ENCODE measurements at places on chromosomes 2 and 18.

DNA sequence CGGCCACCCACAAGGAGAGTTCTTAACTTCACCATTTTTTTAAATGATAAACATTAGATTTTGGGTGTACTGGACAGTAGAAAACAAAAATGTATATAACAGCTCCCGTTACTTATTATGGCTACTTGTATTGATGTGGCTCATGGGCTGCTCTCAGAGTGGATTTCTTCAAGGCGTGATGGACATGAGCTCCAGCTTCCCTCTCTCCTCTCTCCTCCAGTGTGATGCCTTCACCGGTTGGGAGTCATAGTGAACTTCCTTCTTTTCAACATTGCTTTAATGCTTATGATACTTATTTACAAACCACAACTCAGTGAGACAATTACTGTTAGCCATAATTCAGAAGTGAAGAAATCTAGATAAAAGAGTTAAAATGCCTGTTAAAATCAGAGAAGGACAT is 515.2 kb downstream of the RNF144A start:
- no peak for DNase-seq

DNA sequence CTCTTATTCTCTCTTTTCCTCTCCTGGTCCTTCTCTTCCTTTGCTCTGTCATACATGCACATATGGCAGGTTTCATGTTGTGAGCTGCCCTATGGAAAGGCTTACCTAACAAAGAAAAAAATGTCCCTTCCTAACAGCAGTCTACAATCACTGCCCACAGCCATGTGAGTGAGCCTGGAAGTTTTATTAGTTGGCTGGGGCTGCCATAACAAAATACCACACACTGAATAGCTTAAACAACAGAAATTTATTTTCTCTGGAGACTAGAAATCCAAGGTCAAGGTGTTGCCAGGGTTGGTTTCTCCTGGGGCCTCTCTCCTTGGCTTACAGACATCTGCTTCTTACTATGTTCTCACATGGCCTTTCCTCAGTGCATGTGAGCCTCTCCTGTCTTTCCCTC is 142.1 kb downstream of the TRIB2 start:
- DNase-seq, result no peak

DNA sequence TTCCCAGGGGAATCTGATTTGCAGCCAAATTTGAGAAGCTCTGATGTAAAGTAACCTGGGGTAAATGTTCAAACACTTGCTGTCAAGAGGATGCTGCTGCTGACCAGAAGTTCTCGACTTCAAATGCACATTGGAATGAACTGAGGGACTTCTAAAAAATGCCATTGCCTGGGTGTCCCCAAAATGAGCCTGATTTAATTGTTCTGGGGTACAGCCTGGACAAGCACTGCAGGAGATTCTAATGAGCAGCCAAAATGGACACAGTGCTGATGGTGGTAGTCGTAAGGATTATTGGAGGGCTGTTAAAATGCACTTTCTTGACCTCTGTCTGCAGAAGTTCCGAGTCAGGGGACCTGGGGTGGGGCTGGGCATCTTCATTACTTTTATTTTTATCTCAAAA is 49.5 kb downstream of the LIPG start:
- DNase-seq, result no peak

GRCh38 chr2:98280376-98281102 is 65.7 kb upstream of the CNGA3 start:
- DNase-seq, result no peak

GRCh38 chr2:69021727-69022126 is 8.7 kb downstream of the ANTXR1 start:
- no peak for DNase-seq

- DNase-seq, result no peak
Observed at GRCh38 chr18:55302167-55302833, 285.7 kb downstream of the TCF4 start.

DNA sequence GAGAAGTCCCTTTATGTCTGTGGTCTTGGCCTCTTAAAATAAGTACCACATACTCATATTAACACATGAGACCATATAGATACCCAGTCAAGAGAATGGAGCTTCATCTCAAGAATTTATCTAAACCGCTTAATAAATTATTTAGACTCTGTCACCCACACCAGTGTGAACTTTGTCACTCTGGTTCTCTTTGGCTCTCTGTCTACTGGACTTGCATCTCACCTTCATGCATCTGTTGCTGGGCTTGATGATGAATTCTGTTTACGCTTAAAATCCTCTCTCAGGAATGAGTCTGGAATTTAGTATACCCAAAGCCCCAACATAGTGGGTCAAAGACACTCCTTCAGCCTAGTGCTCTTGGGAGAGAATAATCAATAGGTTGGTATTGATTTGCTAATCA is 73.9 kb downstream of the SETBP1 start:
- DNase-seq, result no peak

DNA sequence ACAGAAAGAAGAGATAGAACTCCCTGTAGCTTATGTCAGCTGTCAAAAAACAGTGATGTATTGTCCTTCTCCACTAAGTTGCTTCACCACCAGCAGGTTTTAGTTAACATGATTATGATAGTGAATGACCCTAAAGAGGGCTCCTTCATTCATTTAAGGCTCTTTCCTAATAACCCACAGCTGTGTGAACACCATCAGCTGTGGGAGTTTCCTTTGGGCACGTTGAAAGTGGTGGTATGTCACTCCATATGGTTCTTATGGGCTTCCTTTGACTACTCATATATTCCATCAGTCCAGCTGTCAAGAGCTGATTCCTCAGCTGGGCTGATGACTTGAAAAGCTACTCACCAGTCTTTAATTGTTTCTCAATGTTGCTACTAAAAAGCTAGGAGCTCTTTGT is 210.3 kb downstream of the UBE2E3 start:
- no peak for DNase-seq

- DNase-seq, result no peak
Observed at GRCh38 chr2:106963156-106963555, 77.2 kb upstream of the ST6GAL2 start.

DNA sequence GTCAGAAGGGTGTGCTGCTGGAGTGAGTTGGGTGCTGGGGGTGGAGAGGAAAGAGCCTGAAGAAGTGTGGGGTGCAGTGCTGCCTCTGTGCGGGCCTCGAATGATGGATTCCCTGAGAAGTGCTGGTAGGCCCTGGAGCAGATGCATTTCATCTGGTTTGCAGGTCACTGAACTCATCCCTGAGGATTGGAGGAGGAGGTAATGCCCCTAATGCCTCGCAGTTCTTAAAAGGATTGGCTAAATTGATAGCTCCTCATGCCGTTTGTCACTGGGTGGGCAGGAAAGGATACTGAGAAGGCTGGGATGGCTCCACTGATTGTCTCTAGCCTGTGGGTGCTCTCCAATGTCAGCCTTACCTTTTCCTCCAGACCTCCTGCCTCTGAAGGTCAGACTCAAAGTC is 74.1 kb downstream of the CTIF start:
- no peak for DNase-seq

- no peak for DNase-seq
Observed at GRCh38 chr2:216188956-216189355, 79.8 kb downstream of the XRCC5 start.

GRCh38 chr2:196481324-196481697 is 158.2 kb upstream of the CCDC150 start:
- DNase-seq, result no peak

GRCh38 chr2:235917506-235917905 is 250.7 kb downstream of the GBX2 start:
- DNase-seq, result no peak

GRCh38 chr18:26813043-26813442 is 52.5 kb downstream of the AQP4 start:
- no peak for DNase-seq

- no peak for DNase-seq
Observed at GRCh38 chr2:232850039-232850438, 20.0 kb upstream of the SNORC start.

DNA sequence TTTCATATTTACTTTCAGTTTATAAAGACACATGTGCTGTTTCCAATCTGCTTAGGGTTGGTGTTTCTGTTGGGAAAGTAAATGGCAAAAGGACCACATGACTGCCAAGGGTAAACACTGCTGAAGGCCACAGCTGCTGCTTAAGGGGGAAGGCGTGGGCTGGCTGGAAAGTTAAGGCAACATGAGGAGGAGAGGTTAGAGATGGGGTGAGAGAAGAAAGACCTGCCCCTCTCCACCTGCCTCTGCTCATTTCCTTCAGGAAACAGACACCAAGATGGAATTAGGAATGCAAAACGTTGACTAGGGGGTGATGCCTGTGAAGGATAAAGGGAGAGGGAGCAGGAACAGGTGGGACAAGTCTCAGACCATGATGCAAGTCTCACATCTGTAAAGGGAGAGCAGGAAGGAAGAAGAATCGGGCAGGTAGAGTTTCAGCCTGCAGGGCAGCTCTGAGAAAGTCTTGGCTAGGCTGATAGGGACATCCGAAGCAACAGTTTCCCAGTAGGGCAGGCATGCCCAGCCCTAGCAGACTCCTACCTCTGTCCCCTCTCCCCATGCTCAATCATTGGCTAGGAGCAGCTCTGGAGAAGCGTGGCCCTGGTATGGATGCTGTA is 86.0 kb downstream of the CDC42EP3 start:
- DNase-seq, result no peak

GRCh38 chr2:116718451-116718850 is 1096.0 kb upstream of the DDX18 start:
- no peak for DNase-seq

- no peak for DNase-seq
Observed at GRCh38 chr2:127884436-127884835, 1.3 kb downstream of the AMMECR1L start.

- no peak for DNase-seq
Observed at GRCh38 chr2:136065907-136066306, 52.0 kb downstream of the CXCR4 start.

- no peak for DNase-seq
Observed at GRCh38 chr18:79322441-79322840, 73.3 kb upstream of the NFATC1 start.

DNA sequence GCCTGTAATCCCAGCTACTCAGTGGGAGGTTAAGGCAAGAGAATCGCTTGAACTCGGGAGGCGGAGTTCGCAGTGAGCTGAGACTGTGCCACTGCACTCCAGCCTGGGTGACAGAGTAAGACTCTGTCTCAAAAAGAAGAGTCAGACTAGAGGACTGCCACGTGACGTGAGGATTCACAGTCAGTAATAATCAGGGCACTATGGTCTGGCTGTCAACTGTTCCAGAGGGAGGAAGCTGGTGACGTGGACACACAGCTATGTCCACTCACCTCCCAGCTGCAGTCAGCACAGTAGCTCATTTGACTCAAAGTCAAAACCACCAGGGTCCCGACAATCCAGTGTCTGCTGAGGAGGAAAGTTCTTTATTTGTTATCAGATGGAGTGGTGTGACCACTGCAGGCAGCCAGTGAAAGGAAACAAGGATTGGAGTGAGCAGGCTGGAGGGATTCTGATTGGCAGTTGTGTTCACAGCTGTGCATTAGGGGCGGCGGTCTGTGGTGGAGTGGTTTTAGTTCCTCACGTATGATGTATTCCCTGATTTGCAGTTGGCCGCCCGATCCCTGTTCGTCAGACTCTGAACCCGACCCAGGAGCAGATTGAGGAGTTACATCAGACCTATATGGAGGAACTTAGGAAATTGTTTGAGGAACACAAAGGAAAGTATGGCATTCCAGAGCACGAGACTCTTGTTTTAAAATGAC is 37.9 kb downstream of the MOGAT1 start:
- DNase-seq, result no peak

DNA sequence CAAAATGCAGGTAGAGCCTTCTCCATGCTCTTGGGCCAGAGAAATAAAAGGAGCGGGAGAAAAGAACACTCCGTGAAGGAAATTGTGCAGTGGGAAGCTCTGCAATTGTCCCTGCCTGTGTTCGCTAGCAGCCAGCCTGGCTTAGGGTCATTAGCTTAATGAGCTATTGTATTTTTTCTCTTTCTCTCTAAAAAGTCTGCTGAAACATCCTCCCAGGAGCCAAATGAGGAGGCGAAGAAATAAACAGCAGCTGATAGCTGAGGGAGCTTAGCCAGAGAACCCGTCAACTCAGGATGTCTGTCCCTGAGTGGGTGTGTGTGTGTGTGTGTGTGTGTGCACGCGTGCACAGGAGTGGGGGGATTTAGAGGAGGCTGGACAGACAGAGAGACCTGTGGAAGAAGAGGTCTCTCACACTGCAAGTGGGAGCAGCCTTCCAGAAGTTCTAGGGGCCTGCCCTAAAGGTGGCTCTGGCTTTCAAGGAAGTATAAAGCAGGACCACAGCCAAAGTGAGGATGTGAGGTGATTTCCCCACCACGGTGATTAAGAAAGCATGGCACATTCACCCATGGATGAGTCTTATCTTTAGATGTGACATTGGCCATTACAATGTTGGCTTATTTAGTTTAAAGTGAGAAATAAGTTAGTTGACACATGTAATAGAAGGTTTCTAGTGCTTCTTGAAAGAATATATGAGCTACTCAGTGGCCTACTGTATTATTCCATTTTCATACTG is 690.4 kb downstream of the RNF144A start:
- DNase-seq, result no peak

GRCh38 chr2:59590798-59591197 is 962.7 kb downstream of the BCL11A start:
- no peak for DNase-seq

GRCh38 chr2:118310681-118311429 is 222.6 kb downstream of the INSIG2 start:
- no peak for DNase-seq

- DNase-seq, result no peak
Observed at GRCh38 chr18:47983055-47983454, 52.6 kb upstream of the SMAD2 start.

GRCh38 chr2:237540823-237541222 is 25.6 kb upstream of the PRLH start:
- DNase-seq, result no peak

DNA sequence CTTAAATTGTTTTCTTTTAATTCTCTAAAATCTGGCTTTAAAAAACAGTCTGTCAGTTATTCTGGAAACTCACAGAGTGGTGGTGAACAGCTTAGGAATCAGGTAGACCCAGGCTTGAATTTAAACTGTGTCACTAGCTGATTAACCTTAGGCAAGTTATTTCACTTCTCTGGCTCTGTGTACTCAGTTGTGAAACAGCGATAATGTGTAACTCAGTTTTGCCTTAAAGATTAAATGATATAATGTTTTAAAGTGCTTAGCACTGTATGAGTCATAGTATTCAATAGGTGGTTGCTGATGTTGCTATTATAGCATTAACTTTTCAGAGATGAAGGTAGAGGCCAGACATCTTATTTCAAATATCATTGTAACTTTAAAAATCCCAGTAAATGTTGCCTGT is 40.7 kb downstream of the PKP4 start:
- no peak for DNase-seq

DNA sequence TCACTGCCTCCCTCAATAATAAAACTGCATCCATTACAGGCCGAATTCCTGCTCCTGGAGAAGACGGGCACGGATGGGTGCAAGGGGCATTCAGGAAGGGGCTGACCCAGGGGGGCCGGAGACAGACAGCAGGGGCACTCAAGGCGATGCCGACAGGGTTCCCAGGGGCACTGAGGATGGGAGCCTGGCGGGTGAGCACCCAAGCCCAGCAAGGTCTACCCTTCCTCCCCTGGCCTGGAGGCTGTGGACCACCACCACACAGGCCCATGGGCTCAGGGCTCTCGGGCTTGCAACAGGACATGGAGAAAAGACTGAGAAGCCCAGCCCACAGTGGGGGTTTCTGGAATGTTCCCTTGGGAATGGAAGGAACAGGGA is 104.7 kb upstream of the ODC1 start:
- DNase-seq, result no peak
